ENCODE measurements at places on chromosomes 5 and 9.

GRCh38 chr9:83992407-83992806 is 11.8 kb downstream of the RMI1 start:
- DNase-seq = no peak

DNA sequence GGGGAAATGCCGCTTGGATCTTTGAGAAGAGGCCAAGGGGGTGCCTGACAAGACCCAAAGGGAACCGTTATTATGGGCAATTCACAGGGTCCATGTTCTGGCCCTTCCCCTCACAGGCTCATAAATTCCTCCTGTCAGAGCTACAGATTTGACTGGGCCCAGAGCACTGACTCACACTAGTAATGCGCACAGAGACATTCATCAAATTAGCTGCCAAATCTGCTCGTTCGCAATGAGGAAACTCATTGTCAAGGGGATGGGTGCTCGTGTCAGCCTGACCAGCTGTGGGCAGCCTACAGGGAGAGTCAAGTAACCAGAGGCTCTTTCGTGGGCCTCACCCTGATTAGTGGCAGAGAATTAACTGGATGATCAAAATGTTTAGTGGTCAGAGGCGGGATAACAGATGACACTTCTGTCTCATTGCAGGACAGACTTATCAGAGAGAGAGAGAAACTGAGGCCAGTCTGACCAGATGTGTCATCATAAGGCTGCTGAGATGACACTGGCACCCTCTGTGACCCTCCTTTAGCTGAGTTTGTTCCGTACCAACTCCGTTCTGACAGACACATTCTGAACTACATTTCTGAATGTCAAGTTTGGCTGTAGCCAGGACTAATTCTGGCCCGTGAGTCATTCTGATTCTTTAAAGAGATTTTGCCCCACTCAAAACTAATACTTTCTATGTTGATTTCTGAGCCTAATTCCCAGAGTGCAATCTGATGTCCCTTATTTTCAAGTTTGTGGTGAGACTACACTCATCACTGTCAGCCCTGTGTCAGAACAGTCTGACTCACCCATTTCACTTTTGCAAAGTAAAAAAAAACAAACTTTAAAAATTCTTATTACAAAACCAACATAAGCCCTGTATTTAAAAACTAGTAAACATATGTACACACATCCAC is 377.1 kb downstream of the ACTL7B start:
- DNase-seq = no peak

DNA sequence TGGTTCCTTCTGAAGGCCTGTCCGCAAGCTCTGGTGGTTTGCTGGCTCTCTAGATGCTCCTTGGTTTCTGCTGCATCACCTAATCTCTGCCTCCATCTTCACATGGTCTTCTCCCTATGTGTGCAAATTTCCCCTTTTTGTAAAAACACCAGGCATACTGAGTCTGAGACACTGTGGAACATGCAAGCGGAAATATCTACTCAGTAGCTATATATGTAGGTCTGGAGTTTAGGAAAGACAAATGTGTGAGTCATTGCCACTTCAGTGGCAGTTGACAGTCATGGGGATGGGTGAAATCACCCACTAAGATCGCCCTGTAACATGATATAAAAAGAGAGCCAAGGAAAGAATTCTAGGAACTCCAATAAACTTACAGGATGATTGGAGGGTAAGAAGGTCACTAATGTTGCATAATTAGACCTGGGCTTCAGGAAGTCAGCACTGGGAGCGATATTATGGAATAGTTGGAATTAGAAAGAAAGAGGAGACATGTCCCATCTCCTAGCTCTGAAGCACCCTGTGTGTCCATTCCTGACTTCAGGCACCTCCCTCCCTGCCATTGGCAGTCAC is 22.7 kb upstream of the UBLCP1 start:
- DNase-seq = peak; percentile 85

GRCh38 chr5:91484662-91485061 is 101.5 kb upstream of the ARRDC3 start:
- no peak for DNase-seq

DNA sequence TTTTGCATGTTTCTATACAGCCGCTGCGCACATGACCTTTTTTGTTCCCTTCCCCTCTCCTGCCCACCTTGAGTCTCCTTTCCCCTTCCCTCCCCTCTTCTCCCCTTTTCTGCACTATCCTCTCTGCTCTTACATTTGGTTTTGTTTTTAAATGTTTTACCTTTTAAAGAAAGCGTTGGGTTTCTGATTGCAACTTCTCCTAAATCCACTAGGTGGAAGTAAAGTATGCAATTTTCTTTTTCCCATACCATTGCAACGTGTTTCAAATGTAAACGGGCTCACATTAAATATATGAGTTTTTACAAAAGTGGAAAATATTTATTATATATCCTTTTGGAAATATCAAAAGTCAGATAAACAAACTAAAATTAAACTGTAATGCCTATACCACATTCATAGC is 500.9 kb downstream of the DIRAS2 start:
- DNase-seq = no peak

DNA sequence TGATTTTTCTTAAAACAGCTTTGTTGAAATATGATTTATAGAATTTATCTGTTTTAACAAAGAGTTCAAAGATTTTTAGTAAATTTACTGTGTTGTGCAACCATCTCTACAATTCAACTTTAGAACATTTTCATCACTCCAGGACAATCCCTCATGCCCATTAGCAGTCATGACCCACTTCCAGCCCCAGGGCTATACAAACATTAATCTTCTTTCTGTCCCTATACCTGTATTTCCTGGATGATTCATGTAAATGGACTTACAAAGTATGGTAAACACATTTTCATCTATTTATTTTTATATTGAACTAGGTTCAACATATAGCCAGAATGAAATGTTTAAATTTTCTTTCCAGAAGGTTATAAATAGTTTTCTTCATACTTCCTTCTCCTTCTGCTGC is 127.8 kb upstream of the CCDC180 start:
- no peak for DNase-seq

GRCh38 chr5:134794819-134795218 is 36.2 kb downstream of the DDX46 start:
- no peak for DNase-seq

GRCh38 chr5:143824851-143825720 is 13.1 kb downstream of the HMHB1 start:
- DNase-seq = peak; percentile 81

DNA sequence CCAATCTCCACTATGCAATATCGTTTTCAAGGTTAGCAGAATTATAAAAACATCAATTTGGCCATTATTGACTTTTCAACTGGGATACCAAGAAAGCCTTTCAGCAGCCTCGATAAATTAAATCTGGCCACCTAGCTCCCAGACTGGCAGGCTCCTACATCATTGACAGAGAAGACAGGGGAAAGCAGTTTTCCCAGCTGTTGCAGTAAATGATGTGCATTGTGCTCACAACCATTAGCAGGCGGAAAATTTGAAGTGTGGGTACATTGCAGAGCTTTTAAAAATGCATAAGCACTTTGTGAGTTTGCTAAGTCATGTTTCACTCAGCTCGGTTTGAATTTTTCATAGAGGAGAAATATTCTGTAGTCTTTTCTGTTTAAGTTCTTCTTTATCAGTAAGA is 297.9 kb downstream of the KCTD16 start:
- no peak for DNase-seq

DNA sequence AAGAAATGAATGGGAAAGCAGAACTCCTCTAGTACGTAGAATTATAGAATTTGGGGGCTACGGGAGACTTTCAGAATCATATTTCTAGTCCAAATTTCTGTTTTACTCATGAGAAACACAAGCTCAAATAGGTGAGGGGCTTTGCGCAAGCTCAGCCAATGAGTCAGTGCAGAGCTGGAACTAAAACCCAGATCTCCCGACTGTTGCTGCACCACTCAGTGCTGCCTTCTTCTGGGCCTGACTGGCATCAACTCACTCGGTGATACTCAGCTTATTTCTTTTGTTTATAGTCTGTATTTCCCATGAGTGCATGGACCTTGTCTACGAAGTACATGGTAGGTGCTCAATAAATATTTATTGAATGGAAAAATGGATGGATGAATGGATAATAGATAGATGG is 280.2 kb downstream of the CDK5RAP2 start:
- no peak for DNase-seq

GRCh38 chr5:78162253-78162862 is 132.1 kb downstream of the AP3B1 start:
- no peak for DNase-seq

- DNase-seq = no peak
Measured at GRCh38 chr5:61919920-61920319, 386.1 kb upstream of the KIF2A start.

DNA sequence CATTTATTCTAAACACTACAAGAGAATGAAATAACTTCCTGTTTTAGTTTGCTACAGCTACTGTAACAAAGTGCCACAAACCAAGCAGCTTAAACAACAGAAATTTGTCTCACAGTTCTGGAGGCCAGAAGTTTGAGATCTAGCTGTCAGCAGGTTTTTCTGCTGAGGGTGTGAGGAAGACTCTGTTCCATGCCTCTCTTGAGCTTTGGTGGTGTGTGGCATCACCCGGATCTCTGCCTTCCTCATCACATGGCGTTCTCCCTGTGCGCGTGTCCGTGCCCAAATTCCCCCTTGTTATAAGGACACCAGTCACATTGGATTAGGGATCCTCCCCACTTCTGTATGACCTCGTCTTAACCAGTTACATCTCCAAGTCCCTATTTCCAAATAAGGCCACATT is 97.7 kb downstream of the CFAP95 start:
- DNase-seq = no peak

- DNase-seq = no peak
Measured at GRCh38 chr5:170336065-170336464, 38.5 kb upstream of the LCP2 start.

DNA sequence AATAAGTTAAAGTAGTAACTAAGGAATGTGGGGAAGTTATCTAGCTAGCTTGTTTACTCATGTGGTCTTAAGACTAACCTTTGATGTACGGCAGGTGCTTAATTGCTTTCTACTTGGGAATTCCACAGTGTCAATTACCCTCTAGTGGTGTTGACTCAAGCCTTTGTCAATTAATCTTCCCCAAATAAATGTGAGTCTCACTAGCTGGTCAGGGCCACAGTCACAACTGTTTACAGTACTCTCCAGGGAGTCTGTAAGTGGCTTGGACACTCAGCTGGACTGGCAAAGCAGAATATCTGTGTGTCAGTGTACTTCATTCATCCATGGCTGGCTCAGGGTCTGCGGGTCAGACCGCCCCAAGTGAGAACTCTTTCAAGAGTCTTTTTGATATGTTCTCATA is 30.8 kb downstream of the SMIM3 start:
- no peak for DNase-seq

- no peak for DNase-seq
Measured at GRCh38 chr5:172940268-172941066, 18.8 kb upstream of the RPL26L1 start.

DNA sequence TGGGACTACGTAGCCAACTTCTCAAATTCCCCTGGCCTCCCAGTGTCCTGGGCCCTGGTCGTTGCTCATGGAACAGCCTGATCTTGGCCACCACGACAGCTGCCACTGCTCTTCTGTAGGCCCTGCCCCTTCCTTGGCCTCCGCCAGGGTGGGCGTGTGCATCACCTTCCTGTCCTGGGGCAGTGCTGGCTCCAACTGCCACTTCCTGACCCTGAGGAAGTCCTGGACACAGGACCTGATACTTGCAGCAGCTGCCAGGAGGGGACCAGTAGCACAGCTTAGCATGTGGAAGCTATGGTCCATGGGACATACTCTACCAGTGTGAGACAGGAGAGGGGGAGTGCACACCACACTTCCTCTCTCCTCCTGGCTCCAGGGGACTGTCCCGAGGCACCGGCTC is 145.2 kb downstream of the TENT4A start:
- DNase-seq = no peak

- DNase-seq = no peak
Measured at GRCh38 chr5:83145241-83145640, 67.9 kb downstream of the XRCC4 start.

All from Panc1 (cell line).